CD4-positive, alpha-beta T cell (primary cell): ENCODE measurements at places on chromosomes 7 and 10. TPM values are rescaled to one million over a fixed set of nuclear protein-coding genes. Genes with fewer than 3 reads are reported as not detected.

Gene HACD1
- 0.75 TPM for total RNA-seq

Gene GRB10
- total RNA-seq = 5.9 TPM

Gene NODAL
- not detected for total RNA-seq

Gene RTKN2
- total RNA-seq = 3.7 TPM

Gene SEMA3C
- 0.08 TPM for total RNA-seq

Gene ANKRD61
- not detected for total RNA-seq

Gene DEPP1
- not detected for total RNA-seq

Gene POMZP3
- total RNA-seq = 36.9 TPM

Gene CPA4
- not detected for total RNA-seq

Gene DRGX
- not detected for total RNA-seq

Gene SPDYE9
- not detected for total RNA-seq

DNA sequence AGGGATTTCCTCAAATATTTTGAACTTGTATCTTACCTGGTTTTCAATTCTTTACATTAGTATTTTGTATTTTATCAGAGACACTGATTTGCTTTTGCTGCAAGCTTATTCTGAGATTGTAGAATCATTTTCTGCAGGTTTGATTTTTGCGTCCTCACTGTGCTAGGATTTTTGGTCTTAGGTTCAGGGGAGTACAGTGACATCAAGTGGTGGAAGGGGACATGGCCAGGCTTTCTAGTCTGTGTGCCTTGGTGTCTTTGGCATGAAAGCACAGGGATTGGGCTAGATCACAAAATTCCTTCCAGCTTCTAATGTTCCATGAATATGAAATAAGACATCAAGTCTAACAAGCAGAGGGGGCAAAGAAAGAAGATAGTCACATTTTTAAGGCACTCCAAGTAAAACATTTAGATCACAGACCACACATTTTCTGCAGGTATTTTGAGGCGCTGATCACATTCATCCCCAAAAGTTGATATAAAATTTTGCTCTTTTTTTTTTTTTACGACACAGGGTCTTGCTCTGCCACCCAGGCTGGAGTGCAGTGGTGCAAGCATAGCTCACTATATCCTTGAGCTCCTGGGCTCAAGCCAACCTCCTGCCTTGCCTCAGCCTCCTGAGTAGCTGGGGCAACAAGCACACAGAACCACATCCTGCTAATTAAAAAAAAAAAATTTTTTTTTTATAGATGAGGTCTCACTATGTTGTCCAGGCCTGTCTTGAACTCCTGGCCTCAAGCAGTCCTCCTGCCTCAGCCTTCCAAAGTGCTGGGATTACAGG lies 124.4 kb downstream of the PON1 start:
- no peak for DNase-seq

- DNase-seq = no peak
Observed at GRCh38 chr7:38905056-38905759, 3.8 kb downstream of the VPS41 start.

DNA sequence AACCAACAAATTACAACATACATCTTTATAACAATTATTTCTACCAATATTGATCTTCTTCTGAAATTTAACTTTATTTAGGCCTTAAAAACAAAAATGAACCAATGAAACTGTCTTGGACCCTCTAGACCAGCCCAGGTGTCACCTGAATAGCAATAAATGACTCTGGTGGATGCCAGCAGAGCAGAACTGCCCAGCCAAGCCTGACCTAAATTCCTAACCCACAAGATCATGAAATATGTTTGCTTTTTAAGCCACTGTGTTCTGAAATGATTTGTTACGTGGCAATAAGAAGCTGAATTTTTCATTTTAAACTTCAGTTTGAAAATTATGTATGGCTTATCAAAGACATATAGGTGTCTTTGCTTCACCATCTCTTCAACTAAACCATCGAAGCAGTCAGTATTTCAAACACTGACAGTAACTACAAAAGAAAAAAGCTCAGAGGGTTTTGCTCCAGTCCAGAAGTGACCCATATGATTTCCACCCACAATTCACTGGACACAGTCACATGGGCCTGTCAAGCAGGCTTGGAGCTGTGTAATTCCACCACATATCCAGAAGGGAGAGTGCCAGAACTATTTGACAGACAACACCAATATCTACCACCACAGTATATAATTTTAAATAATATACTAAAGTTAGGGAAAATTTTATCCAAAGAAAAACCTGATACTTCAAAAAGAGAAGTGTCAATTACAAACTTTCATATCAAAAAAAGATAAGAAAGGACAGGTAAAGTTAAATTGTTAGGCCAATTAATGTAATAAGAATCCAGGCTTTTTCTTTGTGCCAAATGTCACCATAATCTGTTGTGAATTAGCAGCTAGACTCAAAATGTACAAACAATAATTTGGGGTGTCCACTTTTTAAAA lies 94.5 kb downstream of the KMT2C start:
- DNase-seq = no peak

DNA sequence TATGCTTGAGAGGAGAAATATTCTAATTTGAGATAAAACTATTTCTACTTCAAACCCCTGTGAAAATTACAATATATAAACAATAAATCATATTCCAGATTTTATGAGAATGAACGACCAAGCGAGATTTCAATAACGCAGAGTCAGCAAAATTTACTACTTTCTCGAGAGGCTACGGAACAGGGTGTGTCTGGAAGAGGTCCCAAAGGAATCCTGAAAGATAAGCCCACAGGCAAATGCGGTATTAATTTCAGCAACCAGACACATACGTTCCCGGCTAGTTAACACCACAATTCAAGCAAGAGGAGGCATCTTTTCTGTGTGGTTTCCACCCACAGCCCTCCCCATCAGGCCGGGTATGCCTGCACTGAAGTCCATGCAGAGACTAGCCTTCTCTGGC lies 26.4 kb downstream of the BEND7 start:
- no peak for DNase-seq

DNA sequence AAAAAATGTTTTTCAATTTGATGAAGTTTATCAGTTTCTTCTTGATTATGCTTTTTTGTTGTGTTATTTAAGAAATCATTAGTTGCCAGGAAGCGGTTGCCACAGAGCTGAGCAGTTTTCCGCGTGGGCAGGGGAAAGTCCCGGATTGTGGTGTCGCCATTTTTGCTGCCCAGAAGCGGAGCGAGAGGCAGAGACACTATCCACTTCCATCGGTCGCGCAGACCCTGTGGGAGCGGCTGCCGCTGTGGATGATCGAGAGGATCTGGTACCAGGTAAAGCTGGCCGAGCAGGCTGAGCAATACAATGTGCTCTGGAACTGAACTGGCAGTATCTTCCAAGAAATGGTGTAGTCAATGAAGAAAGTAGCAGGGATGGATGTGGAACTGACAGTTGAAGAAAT lies 119.8 kb downstream of the ZNF736 start:
- DNase-seq = no peak

DNA sequence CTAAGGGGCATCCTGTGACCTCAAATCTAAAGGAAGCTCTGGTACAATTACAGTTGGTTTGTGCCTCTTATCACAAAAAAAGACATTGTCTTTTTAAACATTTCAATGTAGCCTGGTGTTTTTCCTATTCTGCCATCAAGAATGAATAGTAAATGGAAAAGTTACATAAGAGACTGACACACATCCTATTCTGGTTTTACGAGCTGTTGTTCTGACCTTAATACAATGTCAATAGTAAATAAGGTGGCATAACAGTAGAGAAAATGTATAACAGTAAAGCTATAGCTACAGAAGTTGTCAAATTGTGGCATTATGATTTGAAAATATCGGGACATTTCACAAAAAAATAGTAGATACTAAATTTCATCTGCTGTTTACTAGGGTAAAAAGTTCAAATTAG lies 88.4 kb downstream of the NT5C2 start:
- no peak for DNase-seq

DNA sequence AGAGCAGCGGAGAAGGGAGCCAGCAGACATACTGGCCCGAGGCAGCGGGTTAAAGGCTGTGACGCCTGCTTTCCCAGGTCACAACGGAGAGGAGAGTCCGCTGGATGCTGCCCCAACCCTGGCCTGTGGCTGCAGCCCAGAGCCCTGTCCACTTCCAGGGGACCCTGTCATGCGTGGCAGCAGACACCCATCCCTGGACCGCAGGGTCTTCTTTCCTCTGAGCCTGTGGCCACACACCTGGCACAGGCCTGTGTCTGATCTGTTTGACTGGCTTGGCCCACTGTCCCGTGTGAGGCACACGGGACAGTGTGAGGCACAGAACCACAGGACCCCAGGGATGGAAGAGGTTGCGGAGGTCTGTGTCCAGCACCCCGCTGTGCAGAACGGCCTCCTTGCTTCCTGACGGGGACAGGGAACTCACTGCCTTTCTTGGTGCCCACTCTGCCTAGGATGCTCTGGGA lies 42.4 kb downstream of the INSIG1 start:
- no peak for DNase-seq

DNA sequence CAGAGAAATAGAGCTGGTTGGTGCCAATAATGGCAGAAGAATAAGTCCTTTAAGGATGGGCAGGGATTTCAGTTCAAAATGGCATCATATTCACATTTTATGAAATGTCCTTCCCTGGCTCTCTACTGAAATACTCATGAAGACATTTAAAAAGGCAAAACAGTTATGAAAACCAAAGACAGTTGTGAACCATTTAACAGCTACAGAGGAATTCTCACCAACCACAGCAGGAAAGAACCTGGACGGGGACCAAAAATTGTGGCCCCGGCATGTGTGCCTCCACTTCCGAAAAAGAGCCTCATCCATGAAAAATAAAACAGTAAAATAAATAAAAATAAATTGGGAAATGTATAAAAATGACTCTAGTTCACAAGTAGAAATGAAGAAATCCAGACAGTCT lies 539.5 kb downstream of the SUGCT start:
- no peak for DNase-seq

GRCh38 chr7:155375337-155376277 lies 77.9 kb downstream of the INSIG1 start:
- DNase-seq = no peak

DNA sequence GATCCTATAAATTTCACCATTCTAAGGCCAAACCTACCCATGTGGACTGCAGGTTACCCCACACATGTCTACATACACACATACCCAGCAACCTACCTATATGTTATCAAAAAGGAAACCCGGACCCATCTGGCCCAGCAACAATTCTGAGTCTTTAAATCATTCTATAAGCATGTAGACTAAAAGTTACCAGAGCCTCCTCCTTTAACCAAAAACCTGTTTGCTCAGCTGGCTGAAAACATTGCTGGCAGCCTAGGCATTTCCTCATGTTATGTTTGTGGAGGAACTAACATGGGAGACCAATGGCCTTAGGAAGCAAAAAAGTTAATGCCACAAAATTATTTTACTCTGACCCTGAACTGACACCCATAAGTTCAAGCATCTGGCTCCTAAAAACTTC lies 5.3 kb upstream of the ADCK2 start:
- no peak for DNase-seq

GRCh38 chr10:61992059-61992460 lies 90.6 kb downstream of the ARID5B start:
- DNase-seq = no peak

- DNase-seq = no peak
Observed at GRCh38 chr7:44157116-44158080, 16.3 kb upstream of the MYL7 start.

- no peak for DNase-seq
Observed at GRCh38 chr7:16918288-16918895, 36.6 kb upstream of the AGR3 start.

DNA sequence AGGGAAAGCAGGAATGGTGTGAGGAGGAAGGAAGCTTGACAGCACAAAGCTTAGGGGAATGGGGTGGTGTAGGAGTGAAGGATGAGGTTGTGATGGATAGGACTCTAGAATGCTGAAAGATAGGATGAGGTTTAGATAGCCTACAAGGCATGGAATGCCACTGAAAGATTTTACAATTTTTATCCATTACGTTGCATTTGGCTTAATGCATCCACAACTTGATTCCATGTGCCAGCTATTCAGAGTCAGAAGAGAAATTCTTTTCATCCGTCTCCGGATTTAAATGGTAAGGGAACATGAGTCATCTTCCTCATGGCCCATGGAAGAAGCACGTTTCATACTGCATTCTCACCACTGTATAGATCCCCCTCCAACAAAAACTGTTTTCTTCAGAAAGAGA lies 212.4 kb upstream of the BMPER start:
- no peak for DNase-seq

DNA sequence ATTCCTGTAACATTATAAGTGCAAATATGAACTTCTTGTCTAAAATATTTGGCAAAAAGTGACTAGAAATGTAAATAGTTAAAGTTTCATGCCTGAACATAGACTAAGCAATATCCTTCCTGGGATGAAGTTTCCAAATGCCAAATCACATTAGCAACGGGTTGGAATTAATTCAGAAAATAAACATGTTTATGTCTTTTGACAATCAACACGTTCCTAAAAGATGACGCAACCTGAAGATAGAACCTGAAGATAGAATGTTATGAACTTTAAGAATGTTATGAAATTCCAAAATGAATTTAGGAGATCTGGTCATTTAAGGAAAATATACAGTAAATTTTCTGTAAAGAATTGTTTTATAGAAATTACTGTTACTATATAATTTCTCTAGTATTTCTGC lies 9.2 kb downstream of the LAMB4 start:
- DNase-seq = no peak

DNA sequence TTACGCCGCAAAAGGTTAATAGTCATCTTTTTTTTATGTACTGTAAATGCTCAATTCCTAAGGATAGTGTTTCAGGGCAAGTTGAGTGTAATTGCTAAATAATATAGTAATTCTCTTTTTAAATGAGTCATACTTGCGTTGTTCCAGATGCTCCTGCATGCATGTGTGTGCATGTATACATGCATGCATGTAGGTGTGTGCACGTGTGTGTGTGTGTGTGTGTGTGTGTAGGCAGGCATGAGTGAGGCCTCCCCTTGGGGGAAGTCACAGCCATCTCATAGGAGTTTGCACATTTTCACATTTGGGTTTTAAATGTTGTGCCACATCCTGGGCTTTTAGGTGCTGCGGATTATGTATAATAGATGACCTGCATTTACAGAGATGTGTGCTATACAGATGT lies 1095.8 kb downstream of the KCNMA1 start:
- no peak for DNase-seq

DNA sequence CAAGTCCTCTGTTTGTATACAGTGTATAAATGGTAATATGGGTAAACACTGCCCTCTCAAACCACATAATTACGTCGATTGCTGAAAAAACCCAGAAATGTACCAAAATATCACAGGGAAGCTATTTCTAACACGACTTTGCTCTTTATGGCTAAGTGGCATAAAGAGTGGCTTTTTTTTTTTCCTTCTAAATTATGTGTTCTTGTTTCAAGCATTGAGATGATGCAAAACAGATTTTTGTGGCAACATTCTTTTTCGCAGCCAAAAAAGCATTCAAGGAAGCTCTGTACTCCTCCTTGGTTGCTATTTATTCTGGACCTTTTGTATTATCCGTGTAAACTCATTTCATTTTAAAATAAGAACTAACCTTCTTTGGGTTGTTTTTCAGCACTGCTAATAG lies 138.9 kb downstream of the VTI1A start:
- no peak for DNase-seq

- DNase-seq = no peak
Observed at GRCh38 chr10:22461891-22462290, 116.6 kb downstream of the SPAG6 start.

GRCh38 chr10:56622335-56622973 lies 261.4 kb upstream of the ZWINT start:
- DNase-seq = no peak
